MCF 10A (cell line): ENCODE measurements at places on chromosomes 2 and 18.

GRCh38 chr2:28425464-28425835 lies 32.8 kb downstream of the FOSL2 start:
- no peak overlapping the region for H3K27ac ChIP-seq
- DNase-seq: no peak
- peaks cover 7% of the 10 kb centered on the region for H3K4me1 ChIP-seq
- no peaks in the 10 kb centered on the region for H3K27me3 ChIP-seq
- H3K36me3 ChIP-seq: no peaks in the 10 kb centered on the region
- H3K4me3 ChIP-seq: no peak overlapping the region

DNA sequence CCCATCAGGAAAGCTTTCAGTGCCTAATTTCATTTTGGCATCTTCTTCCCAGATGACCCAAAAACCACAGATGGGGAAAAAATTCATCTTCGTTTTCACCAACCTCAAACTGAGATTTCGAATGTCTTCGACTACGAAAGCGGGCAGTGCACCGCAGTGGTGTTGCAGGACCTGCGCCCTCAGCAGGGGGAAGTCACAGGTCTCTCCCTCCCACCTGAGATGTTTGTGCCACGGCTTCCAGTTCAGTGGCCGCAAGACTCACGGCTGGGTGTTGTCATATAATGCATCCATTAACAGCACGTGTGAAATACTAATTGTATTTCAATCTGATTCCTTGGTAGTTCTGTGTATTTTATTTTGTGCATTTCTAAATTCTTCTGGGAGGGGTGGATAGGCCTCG lies 66.2 kb upstream of the SALL3 start:
- no peak overlapping the region for H3K27ac ChIP-seq
- H3K4me3 ChIP-seq: no peak overlapping the region
- H3K4me1 ChIP-seq: no peaks in the 10 kb centered on the region
- no peaks in the 10 kb centered on the region for H3K36me3 ChIP-seq

DNA sequence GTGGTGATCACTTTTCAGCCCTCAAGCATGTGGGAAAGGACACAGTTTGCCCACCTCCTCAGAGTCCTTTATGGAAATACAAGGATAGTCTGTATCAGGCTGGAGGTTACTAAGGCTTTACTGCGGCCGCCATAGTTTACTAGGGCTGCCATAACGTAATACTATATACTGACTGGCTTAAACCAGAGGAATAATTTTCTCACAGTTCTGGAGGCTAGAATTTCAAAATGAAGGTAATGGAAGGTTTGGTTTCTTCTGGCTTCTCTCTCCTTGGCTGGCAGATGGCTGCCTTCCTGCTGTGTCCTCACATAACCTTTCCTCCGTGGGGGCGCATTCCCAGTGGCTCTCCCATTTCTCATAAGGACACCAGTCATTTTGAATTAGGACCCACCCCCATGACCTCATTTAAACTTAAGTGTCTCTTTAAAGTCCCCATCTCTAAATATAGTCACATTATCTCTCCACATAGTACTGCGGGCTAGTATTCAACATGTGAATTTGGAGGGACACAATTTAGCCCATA lies 12.5 kb upstream of the ATIC start:
- no peaks in the 10 kb centered on the region for H3K36me3 ChIP-seq
- DNase-seq: no peak
- H3K27ac ChIP-seq: no peak overlapping the region
- H3K4me3 ChIP-seq: no peak overlapping the region
- no peaks in the 10 kb centered on the region for H3K27me3 ChIP-seq
- H3K4me1 ChIP-seq: no peaks in the 10 kb centered on the region

DNA sequence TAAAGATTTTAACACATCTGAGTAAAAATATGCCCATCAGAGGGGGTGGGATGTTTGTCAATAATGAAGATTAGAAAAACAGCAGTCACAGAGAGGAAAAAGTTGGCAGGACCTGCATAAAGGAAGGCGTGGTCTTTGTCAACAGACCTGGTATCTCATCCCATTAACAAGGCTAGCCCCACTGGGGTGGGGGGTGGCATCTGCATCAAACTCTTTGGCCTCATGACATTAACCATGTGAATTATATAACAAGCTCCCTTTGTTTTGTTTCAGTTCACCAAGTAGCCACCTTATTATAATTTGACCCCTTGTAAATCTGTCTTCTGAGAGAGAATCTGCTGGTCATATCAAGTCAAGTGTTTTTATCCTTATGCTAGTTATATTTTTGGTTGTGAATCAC lies 28.8 kb downstream of the NEMP2 start:
- no peak for DNase-seq
- H3K27me3 ChIP-seq: no peaks in the 10 kb centered on the region
- H3K4me1 ChIP-seq: peaks cover 14% of the 10 kb centered on the region
- no peak overlapping the region for H3K4me3 ChIP-seq
- H3K27ac ChIP-seq: no peak overlapping the region
- H3K36me3 ChIP-seq: peaks cover 38% of the 10 kb centered on the region

DNA sequence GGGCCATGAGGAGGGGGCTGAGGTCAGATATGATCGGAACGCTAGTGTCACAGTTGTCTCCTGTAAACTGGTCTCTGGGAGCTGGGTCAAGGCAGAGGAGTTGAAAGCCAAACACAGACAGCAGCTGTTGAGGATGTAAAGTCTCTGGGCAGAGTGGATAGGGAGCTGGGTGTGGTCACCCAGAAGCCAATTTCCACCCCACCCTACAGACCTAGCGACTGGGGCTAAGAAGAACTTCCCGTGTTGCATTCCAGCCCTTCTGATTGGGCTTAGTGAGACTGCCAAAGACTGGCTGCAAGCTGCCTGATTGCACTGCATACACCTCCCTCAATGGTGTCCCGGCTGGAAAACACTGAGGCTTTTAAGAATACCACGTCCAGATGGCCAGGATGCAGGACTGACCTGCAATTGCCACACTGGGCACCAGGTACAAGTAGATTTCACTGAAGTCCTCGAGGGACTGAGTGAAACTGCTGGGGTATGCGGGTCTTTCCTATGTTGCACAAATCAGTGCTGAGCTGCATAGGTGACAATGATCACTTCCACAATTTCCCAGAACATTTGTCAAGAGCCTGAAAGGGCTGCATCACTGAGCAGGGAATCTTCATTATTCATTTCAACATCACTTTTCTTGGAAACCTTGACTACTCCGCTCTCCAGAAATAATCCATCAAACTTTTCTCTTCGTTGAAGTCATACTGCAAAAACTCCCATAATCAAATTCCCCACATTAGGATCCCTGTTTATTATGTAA lies 43.1 kb upstream of the EML4 start:
- H3K27ac ChIP-seq: no peak overlapping the region
- H3K36me3 ChIP-seq: no peaks in the 10 kb centered on the region
- DNase-seq: no peak
- no peak overlapping the region for H3K4me3 ChIP-seq
- no peaks in the 10 kb centered on the region for H3K27me3 ChIP-seq
- peaks cover 39% of the 10 kb centered on the region for H3K4me1 ChIP-seq

- DNase-seq: no peak
- no peak overlapping the region for H3K4me3 ChIP-seq
- H3K36me3 ChIP-seq: no peaks in the 10 kb centered on the region
- no peaks in the 10 kb centered on the region for H3K27me3 ChIP-seq
Measured at GRCh38 chr2:204973616-204974015, 428.3 kb downstream of the PARD3B start.
